ENCODE measurements at places on chromosomes 12 and 14.

DNA sequence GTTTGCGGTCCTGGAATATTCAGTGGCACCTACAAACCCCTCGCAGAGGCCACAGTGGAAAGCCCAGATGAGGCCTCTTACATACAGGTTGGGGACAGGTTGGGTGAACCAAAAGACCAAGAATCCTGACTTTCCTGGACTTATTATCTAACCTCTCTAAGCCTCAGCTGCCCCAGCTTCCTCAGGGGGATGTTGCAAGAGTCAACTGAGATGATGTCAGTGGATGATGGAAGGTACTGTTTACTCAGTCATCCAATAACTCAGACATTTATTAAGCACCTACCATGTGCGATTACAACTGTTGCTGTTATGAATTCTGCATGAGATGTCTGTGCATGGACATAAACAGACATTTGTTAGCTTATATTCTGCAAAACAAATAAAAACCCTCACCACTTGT lies 72.8 kb downstream of the RFX4 start:
- DNase-seq = no peak

DNA sequence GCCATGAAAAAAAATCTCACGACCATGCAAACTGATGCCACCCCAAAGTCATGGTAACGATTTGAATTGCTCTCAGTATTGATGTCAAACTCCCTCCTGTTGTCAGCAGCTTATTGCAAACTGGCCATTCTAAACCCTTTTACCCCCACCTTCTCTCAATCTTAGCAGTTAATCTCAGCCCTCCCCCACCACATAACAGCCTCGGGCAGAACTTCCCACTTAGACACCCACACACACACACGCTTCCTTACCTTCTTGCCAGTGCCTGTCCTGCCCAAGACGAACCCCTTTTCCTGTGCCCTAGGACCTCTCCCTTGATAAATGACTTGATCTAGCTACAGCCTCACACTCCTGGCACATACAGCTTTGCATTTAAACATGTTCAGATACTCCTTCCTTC lies 56.6 kb downstream of the GPATCH2L start:
- DNase-seq = no peak

DNA sequence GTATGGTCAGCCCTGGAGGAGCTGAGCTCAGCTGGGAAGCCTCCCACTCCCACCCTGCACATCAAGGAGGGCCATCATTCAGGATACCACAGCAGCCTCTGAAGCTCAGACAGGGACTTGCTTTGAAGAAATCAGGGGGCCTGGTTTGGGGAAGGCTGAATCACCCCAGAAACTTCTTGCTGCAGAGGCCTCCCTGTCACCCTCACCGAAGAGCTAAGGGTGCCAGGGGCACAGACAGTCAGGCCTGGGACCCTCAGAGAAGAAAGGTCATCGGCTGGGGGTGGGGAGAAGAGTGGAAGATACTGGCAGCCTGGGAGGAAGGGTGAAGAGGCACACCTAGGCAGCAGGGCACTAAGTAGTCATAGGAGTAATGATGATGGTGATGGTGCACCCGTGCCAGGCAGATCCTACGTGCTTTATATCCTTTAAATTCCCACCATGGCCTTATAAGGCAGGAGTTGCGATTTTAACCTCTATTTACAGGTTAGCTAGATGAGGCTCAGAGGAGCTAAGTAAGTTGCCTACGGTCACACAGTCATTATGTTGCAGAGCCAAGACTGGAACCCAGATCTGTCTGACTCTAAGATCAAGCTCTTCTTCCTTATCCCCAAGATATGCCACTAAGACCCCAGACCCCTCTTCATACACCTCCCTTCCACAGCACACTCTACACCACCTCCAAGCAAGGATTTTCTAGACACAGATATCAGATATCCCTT lies 28.5 kb upstream of the PNMA1 start:
- DNase-seq = no peak

DNA sequence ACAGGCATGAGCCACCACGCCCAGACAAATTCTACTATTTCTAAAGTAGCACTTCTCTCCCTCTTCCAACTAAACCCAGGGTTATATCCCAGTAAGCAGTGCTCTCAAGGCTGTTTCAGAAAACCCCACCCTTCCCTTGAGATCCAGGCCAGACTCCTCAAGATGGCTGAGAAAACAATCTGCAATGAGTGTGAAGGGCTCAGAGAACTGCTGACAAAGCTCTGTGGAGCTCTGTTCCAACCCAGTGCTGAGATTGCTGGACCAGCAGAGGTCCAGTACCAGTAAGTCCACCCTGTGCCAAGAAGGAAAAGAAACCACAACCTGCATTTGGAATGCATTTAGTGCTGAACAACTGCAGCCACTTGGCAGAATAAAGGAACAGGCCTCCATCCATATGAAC lies 3.7 kb upstream of the IFFO1 start:
- no peak for DNase-seq

GRCh38 chr12:71870416-71870815 lies 30.9 kb downstream of the TBC1D15 start:
- no peak for DNase-seq

GRCh38 chr12:50934371-50934851 lies 17.9 kb upstream of the HIGD1C start:
- no peak for DNase-seq

DNA sequence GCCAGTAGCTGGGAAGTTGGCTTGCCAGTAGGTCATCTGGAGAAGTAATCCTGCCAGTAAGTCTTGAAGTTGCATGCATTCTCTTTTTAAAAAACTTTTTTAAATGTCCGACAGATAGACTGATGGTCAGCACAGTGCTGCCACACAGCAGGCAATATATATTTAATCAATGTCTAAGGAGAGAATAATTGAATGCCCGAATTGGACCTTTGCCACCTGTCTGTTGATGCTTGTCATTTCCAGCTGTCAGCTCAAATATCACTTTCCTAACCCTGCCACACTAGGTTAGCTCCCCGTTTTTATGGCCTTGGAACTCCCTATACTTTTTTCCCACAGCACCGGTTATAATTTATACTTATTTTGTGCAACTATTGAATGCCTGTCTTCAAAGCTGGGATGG lies 2.1 kb upstream of the SLC15A4 start:
- no peak for DNase-seq

- no peak for DNase-seq
Measured at GRCh38 chr14:28294834-28295440, 471.6 kb upstream of the FOXG1 start.

- DNase-seq = no peak
Measured at GRCh38 chr14:34203251-34203722, 252.4 kb upstream of the EGLN3 start.

GRCh38 chr12:27002141-27002540 lies 12.0 kb downstream of the TM7SF3 start:
- no peak for DNase-seq

DNA sequence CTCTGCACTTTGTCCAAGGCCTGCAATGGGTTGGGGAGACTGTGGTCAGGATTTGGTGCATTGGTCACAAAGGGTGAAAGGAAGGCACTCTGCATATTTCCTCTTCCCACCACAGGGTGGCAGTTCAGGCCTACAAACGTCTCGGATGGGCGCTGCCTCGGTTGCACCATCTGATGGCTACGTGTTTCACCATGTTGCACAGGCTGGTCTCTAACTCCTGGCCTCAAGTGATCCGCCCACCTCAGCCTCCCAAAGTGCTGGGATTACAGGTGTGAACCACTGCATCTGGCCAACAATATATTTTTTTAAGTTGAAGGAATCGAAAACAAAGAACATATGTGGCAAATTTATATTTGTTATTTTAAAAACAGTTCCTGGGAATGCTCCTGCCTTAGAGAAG lies 35.1 kb downstream of the TMBIM6 start:
- DNase-seq = peak; percentile 79

DNA sequence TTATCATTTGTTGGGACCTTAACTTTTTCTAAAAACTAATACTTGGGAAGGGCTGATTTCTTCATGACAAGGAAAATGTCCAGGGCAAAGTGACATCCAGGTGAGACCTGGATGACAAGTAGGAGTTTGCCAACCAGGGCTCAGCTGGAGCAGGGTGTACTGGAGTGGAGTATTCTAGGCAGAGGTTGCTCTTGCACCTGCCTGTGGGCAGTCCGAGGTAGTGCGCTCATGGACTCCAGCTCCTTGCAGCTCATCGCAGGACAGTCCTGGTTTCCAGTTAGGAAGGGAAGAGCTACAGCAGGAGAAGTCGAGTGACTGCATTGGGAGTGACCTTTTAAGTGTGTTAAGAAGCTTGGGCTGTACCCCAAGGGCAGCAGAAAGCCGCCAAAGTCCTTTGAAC lies 175.9 kb downstream of the PELI2 start:
- peak; percentile 3 for DNase-seq

GRCh38 chr14:75987201-75987970 lies 1.8 kb downstream of the IFT43 start:
- no peak for DNase-seq

GRCh38 chr12:66733839-66734238 lies 55.0 kb upstream of the GRIP1 start:
- no peak for DNase-seq

DNA sequence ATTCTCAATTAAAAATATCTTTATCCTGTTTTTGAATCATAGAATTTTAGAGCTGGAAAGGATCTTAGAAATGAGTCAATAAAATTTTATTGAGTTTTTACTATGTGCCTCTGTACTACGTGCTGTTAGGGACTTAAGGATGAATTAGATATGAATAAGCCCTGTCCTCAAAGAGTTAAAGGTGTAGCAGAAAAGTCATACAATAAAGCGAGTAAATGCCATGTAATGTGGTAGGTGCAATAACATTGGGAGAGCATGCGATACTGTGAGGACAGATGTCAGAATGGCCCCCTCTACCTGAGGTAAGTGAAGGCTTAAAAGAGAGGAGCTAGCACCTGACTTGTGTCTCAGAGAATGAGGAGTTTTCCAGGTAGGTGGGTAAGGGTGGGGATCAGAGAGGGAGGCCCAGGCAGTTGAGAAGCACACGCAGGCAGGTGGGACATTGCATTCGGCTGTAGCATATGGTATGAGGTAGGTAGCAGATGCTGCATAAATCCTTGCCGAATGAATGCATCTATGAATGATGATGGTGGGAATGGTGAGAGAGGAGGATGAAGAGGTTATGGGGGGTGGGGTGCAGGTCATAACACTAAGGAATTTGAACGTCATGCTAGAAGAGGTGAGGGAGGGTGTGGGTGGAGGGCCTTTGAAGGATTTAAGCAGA lies 35.4 kb upstream of the ATP23 start:
- DNase-seq = no peak

DNA sequence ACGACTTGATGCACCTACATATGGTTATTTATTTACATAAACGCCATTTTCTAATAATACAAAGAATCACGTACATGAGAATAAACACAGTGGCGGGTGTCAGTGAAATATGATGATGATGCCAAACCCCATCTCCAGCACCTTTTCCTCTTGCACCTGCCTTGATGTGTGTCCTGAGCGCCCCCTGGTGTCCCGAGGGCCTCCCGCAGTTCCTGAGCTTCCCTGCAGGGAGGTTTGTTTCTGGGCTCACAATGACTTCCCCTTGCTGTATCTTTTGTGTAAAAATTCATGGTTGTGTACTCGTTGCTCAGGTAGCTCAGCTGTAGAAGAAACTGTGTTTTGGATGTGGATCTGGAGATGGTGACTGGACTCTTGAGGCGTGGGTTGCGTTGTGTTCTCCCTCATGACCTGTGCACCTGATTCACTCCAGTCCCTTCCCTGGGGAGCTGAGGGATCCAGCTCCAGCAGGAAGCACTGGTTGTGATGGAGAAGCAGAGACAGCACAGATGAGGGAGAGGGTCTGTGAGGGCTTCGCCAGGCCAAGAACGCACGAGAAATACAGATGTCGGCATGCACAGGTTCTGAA lies 1037.8 kb downstream of the TMEM121 start:
- DNase-seq = peak; percentile 70

- DNase-seq = no peak
Measured at GRCh38 chr14:35346738-35347322, 54.6 kb downstream of the PSMA6 start.

DNA sequence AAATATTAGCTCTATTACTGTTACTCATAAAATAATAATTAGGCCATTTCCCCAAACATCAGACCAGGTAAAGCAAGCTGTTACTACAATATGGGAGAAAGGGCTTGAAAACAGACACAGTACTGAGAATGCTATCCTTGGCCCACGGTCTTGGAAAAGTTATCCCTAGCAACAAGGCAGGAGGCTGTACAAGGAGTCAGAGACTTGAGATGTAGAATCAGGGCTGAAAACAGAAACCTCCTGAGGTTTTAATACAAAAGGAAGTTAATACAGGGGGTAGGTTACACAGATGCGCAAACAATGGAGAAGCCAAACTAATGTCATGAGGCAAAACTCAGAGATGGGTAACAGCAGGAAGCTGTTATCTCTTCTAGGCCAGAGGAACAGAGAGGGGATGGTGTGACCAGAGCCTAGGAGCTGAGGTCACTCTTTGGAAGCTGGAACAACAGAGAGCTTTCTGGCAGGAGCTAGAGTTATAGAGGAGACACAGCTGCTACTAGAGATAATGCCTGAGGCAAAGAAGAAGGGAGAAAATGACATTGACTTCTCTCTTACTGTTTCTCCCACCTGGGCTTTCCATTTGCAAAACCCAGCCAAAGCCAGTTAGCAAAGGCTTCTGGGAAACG lies 248.8 kb downstream of the SUDS3 start:
- no peak for DNase-seq

GRCh38 chr12:70842136-70842535 lies 78.4 kb downstream of the PTPRR start:
- no peak for DNase-seq

DNA sequence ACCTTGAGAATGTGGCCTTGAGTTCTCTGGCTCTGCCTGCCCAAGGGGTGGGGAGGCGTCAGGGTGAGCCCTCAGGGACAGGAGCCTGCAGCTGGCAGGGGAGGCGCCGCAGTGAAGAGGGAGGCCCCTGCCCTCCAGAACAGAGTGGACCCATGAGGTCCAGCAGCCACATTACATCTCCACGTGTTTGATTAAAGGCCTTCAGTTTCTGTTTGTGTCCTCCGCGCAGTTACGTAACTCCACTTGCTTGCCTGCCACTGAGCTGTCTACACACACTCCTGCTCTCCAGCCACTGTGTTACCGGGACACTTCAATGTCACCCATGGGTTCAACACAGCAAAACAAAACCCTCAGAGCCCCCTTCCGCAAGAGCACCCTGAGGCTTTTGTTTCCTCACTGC lies 70.4 kb downstream of the CHGA start:
- DNase-seq = no peak

GRCh38 chr14:63436286-63437098 lies 106.7 kb downstream of the PPP2R5E start:
- DNase-seq = no peak

DNA sequence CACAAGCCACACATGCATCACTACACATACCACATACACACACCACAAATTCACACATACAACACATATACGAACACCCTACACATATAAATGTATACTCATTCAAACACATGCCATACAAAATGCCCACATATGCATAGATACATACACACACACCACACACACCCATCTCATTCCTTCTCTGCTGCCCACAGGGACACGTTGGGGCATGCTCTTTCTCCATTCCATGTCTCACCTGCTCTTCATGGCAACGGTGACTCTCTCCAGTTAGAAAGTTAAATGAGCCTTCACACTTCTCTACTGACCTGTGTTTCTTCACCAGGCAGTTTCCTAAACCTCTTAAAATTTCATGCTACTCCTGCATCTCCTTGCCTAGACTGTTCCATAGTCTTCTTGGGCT lies 1194.8 kb downstream of the BCL11B start:
- DNase-seq = no peak

Data from activated T-cell treated with anti-CD3 and anti-CD28 coated beads, Interleukin-2, amount 50 U/mL, for 72 hours (primary cell).